AG09309 (cell line): ENCODE measurements at places on chromosomes 4 and X.

DNA sequence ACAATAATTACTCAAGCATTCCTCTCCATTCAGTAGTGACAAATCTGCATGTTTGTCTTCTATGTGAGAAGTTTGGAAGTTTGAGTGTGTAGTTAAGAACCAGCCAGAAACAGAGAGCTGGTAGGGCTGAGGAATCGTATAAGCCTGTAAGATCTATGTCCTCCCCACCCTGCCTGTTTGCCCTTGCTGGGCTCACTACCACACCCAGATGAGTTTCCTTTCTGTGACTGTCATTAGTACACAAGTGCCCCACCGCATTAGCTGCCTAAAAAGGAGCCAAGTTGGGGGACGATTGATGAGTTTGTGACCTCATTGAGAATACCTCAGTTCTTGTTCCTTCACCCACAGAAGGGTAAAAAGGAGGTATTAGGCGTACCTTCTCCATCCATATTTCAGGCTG, 28.3 kb downstream of the DOCK11 start:
- DNase-seq: no peak

- DNase-seq: no peak
These were observed 26.8 kb downstream of the MAN2B2 start for GRCh38 chr4:6601661-6602250.

DNA sequence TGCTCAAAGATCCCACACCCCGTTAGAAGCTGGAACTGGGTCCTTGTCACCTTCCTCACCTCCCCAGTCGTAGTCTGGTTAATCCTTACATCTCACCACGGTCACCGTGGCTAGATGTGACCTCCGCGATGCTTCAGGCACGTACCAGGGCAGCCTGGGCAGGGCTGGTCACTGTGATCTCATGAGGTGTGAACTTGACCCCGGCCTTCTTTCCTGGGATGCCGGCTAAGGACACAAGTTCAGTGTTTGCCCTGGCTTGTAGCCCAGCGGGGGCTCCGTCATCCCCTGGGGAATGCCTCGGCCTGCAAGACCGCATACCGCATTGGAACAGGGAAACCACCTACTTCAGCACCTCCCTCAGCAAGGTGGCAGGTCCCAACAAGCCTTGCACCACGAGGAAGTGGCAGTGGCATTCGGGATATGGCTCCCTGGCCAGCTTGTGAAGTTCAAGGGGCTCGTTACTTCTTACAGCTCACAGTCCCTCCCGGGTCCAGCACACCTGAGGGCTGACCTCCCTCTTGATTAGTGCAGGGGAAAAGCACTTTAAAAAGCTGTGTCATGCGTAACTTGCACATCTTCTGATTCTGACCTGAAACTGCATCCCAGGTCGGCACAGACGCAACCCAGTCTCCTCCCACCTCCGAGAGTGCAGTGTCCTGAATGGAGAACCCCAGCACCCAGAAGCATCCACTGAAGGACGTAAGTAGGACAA, 25.9 kb downstream of the NOP14 start:
- no peak for DNase-seq

DNA sequence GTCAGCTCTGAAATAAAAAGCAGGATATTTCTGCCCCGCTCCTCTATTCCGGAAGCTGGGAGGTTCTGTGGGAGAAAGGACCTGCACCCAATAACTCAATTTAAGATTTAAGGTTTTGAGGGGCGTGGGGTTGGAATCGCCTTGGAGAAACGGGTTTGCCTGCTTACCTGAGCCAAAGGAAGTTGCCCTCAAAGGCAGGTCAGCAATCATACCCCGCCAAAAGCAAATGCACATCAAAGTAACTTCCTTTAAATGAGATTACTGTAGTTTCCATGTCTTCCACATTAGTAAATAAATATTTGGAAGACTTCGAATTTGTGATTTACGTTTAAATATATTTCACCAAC, 978 bp upstream of the HS3ST1 start:
- no peak for DNase-seq

DNA sequence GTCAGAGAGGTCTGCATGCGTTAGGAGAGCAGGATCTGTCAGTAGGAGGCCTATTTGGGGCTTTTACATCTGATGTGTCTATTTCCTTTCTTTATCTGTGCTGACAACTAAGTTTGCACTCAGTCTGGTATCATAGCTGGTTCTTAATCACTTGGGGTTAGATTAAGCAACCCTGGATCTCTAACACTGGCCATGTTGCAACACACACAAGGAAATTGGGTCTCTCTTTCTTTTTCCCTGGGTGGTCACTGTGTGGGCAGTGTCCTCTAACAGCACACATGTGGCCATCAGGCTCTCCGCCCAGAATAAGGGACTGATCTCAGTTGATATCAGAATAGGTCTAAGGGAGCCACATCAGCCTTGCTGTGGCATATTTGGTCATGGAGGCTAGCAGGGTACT, 38.9 kb downstream of the IGFBP7 start:
- DNase-seq: no peak

DNA sequence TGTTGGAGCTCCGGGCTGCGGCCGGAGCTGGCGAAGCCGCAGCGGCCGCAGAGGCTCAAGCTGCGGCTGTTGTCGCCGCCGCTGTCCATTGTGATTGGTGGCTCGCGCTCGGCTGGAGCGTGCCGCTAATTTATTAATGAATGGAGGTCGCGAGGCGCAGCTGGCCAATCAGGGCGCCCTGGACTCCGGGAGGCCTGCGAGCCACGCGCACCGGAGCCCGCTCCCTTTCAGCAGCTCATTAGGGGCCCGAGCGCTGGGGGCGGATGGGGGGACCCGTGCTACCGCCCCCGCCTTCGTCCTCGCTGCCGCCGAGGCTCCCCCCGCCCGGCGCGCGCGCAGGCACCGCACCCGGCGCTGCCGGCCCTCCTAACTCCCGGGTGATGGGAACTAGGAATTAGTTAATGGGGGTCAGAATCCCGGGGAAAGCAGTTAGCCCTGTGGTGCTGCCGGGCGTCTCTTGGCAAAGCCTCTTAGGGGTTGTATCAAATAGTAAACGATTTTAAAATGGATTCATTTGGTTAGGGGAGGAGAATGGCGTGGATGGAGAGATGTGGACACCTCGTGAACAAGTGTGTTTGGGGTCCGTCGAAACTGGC, 589 bp upstream of the NEUROG2 start:
- no peak for DNase-seq

GRCh38 chrX:145549496-145549895, 268.1 kb upstream of the SLITRK2 start:
- DNase-seq: no peak

DNA sequence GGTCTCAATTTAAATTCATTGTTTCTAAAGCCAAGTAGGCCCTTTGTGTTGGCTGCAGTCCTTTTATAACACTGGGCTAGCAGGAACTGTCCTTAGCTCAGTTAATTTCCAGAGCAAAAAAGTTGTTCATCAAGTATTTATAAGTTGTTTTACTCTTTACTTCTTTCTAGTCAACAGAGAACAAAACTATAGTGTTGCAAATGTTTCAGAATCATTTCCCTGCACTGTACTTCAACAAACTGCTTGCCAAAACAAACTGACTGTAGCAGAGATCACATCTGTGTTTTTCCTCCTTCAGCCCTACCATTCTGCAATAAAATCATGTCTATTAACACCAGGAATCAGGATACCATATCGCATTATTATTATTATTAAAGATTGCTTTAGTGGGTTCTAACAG, 168.5 kb upstream of the SH3RF1 start:
- no peak for DNase-seq

DNA sequence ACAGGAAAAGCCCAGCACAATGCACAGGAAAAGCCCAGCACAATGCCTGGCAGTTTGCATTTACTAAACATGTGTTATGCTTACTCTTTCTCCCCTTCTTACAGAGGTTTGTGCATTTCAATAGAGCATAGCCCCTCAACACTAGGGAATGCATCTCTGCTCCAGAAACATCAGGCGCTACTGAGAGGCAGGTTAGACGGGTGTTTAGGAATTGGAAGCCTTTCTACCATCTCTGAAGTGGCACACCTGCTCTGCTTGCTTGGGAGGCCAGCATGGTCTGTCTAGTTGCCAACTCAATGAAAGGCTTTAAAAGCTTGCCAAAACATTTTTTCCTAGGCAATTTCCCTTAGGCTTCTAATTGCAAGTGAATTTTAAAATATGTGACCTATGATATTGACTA, 55.7 kb downstream of the GRID2 start:
- DNase-seq: no peak

DNA sequence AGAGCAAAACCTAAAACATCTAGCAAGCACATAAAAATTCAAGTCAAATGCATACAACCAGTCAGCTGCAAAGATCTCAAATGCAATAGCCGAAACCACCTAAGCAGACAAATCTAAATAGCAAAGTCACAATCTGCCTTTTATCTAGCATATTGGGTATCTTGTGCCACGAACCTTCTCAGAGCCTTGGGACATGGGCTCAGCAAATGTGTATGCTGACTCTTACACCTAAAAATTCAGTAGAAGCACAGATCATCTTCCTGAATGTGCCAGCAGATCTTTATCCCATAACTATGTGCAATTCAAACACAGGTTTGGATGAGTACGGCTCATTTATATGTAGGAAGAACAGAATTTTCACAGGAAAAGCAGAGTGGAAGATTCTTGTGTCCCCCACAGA, 492.1 kb downstream of the INPP4B start:
- DNase-seq: no peak

GRCh38 chr4:88162626-88163025, 4.2 kb upstream of the ABCG2 start:
- no peak for DNase-seq

GRCh38 chr4:87005690-87006425, 71.0 kb downstream of the AFF1 start:
- DNase-seq: no peak

DNA sequence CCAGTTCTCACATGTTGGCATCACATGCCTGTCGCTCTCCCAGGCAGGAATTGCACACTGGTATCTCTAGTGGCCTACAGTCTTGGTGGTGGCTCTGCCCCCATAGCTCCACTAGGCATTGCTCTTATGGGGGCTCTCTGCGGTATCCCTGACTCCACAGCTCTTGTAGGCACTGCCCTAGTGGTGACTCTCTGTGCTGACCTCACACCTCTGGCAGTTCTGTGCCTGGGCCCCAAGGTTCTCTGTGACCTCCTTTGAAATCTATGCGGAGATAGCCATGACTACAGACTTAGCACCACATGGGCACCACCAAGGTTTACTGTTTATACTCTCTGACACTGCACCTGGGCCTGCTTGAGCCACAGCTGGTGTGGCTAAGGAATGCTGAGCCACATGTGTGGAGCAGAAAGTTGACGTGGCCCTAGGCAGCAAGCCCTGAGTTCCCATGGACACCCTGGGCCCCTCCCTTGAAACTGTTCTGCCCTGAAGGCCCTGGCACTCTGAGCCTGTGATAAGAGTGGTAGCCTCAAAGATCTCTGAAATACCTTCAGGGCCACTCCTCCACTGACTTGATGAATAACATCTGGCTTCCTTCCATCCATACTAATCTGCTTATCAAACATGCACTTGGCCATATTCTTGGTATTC, 8.0 kb downstream of the SLC9B1 start:
- DNase-seq: no peak

DNA sequence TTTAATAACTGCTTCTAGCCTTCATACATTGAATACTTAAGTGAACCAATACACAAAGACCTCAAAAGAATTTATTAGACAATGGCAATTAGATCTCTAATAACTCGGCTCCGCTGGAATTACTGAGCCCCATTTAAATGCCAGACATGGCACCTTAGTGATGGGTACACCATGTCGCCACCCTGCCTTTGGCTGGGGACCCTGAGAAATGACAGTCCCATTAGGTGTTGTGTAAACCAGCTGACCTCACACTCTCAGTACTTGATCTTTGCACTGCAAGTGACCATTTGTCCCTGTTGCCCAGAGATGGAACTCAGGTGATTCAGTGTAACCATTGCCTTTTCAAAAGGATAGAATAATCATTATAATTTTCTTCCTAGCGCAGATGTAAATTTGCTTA, 144.6 kb upstream of the SMARCAD1 start:
- DNase-seq: no peak

DNA sequence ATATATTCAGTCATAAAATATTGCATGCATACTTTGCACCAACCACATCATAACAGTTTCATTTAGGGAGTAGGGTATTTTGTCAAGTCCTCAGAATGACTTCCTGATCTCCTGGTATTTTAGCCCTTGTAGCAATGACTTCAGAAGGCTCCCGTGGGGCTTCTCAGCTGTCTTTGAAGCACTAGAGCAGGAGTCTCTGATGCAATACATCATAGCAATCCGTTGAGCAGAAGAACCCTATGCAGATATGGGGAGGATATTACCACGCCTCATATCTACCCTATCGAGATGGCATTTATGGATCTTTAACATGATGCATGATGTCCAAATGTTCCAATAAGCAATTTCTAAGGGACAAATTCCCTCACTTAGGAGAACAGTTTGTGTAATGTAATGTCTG, 373.7 kb upstream of the FTHL17 start:
- DNase-seq: no peak

DNA sequence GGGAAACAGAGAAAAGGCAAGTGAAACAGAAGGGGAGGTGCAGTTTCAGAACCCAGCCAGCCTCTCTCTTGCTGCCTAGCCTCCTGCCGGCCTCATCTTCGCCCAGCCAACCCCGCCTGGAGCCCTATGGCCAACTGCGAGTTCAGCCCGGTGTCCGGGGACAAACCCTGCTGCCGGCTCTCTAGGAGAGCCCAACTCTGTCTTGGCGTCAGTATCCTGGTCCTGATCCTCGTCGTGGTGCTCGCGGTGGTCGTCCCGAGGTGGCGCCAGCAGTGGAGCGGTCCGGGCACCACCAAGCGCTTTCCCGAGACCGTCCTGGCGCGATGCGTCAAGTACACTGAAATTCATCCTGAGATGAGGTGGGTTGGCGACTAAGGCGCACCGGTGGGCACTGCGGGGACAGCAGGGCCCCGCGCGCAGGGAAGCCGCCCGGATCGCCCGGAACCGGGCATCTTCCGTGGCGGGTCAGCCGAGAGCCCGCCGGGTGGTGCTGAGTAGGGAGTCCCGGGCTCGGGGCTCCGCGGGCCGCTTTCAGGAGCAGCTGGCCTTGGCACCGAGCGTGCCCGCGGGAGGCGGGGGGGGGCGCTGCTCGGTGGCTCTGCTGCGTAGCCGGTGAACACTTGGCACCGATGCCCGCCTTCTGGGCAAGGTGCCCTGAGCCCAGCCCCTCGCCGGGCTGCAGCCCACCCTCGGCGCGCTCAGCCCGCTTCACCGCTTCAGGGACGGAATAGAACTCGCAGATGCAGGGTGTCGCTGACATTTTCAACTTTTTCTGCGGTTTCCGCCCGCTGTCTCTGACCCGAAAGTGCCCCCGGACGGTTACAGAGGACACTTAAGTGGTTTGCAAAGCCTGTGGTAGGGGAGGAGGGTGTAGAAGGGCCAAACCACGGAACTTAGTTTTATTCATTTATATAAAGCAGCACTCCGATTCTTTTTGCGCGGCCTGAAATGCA, at the start of gene CD38:
CD38 (plus strand) TSS at position 40 of the 953 bp plus-strand sequence; CDS start at position 127, 87 bp downstream.
- no peak for DNase-seq
